Nucleus accumbens (tissue), 56 donors: ENCODE measurements at places on chromosomes 5 and 9.

GRCh38 chr5:93591323-93591945 lies 8.4 kb downstream of the NR2F1 start:
- DNase-seq, result no peak

DNA sequence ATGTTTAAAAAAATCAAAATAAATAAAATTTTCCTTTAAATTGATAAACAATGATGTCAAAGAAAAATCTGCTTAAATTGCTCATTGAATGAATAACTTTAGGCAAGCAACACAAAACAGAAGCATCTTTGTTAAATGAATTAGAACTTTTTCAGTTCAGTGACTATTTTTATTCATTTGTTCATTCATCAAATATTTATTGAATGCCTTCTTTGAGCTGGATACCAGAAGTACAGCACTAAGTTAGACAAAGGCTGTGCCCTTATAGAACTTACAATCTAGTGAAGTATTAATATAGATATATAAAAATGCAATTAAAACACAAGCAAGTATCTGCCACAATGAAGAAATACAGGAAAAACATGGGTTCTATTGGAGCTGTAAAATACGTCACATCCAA lies 10.8 kb downstream of the FNIP1 start:
- DNase-seq, result no peak

GRCh38 chr9:92641092-92641809 lies 28.7 kb downstream of the IPPK start:
- no peak for DNase-seq

DNA sequence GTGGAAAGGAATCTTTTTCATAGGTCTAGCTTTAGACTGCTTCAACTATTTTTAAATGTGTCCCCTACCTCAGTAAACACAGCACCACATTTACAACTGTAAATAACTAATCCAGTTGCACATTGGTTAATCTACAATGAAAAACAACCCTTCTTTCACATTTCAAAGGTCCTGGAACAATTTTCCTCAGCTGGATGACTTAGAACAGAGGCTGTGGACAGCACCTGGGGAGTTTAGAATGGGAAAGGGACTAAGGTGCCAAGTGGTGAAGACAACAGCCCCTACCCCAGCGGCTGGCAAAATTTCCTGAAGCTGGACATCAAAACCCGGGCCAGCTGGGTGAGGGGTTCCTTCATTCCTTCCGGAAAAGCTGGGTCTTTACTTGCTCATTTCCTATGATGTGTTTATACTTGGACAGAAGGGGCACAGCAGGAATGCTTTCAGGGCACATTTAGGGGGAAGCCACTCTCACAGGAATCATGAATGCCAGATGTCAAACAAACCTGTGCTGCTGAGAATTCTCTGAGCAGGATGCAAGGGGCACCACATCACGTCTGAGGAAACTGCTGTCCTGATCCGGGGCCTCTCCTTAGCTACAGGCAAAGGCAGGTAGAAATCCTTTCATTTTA lies 158.3 kb downstream of the NR2F1-AS1 start:
- no peak for DNase-seq

DNA sequence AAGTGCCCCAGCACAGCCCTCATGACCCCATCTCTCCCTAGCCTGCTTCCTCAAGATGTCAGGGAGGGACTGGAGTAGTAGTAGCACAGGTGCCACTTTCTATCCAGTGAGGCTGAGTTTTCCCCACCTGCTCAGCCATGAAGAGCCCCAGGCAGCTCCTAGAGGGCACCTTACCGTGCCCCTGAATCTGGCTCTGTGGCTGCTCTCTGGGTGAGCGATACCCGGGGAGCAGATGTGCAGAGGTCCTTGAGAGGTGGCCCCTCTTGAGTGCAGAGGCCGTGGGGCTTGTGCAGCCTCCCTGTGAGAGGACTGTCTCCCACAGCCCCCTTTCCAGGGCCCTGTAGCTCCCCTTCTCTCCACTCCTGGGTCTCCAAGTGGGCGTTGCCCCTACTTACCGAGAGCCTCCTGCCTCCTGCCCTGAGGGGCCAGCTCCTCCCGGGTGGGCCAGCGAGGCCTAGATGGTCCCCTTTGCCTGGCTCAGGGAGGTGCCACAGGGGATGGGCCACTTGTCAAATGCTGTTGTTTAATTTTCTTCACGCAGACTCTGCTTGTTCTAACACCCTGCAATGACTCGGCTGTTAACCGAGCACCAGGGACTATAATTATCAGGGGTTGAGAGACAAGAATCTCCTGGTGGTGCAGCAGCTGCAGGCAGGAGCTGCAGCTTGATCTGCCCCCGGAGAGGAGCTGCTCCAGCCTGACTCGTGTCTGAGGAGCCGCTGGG lies 29.6 kb upstream of the PITX1 start:
- no peak for DNase-seq

GRCh38 chr5:77066184-77066583 lies 20.9 kb downstream of the ZBED3 start:
- no peak for DNase-seq

DNA sequence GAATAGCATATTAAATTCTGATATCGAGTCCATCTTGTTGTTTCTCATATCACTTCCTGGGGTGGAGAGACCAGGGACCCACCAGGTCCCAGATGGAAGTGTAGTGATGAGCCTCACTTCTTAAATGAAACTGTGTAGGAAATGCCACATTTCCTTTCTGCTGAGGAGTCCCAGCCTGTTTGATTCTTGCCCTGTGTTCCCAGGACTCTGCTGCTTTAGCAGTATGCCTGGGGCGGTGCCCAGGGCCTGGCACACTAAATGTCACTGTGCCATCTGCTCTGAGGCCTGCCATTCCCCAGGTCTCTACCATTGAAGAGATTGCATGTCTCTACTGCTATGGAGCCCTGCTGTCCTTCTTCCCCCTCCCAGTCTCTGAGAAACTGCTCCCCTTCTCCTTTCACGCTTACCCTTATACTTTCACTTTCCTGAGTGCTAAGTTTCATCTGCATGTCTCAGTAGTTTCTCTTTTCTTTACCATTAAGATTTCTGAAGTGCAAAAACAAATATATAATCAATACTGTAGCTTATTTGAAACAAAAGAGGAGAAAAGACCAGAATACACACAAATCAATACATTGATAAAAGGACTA lies 260.4 kb downstream of the GABRB2 start:
- no peak for DNase-seq

GRCh38 chr5:141788296-141788970 lies 89.8 kb downstream of the PCDH1 start:
- no peak for DNase-seq

DNA sequence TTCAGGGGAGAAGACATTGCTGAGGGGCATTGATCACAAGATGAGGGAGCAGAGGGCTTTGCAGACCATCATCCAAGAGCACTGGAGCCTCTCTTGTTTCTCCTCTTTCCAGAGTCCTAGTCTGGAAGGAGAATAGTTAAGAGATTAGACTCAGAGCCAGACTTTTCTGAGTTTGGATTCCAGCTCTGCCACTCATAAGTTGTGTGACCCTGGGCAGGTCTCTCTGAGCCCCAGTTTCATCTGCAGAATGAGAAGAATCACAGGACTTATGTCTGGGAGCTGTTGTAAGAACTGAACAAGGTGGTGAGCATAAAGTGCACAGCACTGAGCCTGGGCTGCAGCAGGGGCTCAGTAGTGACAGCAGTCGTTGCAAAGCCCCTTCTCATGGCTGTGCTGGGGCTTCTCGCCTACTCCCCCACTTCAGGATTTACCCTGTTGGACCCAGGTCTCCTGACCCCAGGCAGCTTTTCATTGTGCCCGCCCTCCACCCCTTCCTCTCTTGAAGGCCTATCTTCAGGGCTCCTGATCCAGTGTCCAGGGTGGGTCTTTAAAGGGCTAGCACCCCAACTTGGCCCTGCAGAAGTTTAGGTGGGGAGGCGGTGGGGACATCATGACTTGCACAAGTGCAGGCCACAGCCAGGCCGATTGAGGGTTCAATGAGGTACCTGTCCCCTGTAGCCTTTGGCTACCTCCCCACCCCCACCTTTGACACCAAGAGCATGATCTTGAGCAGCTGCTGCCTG lies 1.5 kb downstream of the SYNPO start:
- DNase-seq, result no peak
